ENCODE measurements at places on chromosomes 7 and 10.

DNA sequence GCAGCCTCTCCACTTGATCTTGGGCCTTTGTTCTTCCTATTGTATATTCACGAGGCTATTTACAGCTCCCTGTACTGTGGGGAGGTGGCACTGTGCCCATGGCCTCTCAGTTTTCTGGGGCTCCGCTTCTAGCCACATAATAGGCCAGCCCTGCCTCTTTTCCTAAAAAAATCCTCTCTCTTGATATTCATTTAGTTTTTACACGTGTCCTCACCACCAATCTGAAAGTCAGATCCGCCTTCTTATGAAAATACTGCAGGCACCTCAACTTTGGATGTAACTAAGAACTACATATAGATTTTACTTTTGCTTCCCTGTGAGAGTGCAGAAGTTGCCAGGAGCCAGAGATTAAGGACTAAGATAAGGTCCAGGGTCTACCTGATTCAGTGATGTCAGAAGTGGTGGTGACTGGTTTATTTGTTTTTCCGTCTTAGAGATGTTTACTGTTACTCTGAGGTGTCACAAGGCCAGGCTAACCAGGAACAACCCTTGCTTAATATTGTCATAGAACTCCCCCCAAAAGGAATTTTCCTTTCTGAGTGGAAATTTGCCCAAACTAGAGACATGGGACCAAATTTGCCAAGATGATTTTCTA, 7.8 kb downstream of the BAMBI start:
- no peak for DNase-seq

- no peak for DNase-seq
These were observed 90.9 kb upstream of the TNRC18 start for GRCh38 chr7:5514440-5515035.

GRCh38 chr10:107914450-107915214, 750.1 kb upstream of the SORCS1 start:
- no peak for DNase-seq

- DNase-seq = no peak
These were observed 97.2 kb downstream of the SMURF1 start for GRCh38 chr7:99046722-99047121.

- DNase-seq = no peak
These were observed 61.0 kb upstream of the TMEM248 start for GRCh38 chr7:66859794-66860645.

DNA sequence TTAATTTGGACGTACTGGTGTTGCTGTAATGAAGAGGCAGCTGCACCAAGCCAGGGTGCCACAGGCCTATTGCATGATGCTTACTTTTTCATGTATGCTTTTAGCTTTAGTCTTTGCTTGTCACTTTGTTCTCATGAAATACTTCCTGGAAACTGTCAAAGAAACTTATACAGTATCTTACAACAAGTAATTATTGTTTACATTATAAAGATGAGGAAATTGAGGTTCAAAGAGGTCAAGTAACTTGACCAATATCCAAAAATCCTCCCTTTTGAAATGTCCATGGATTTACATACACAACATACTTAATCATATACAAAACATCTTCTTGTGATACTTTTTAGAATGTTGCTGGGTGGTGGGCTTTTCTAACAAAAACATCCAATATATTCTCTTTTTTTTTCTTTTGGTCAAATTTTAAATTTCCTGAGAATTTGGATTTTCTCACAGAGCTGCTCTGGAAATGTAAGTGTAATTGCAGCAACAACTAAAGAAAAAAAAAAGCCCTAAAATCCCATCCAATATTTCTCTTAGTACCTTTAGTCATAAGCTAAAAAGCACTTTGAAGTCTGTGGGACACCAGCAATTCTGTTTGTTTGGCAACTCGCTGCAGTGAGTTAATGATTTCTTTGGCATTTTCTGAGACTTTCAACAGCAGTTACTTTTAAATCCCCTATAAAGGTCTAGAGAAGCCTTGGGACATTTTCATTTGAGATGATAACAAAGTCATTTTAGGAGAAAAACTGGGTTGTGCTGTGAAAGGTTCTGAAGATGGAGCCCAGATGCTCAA, 500.6 kb upstream of the IGFBP3 start:
- DNase-seq = no peak

GRCh38 chr10:7424315-7424714, 13.5 kb upstream of the SFMBT2 start:
- no peak for DNase-seq

GRCh38 chr10:76155961-76156360, 724.5 kb downstream of the LRMDA start:
- DNase-seq = no peak

DNA sequence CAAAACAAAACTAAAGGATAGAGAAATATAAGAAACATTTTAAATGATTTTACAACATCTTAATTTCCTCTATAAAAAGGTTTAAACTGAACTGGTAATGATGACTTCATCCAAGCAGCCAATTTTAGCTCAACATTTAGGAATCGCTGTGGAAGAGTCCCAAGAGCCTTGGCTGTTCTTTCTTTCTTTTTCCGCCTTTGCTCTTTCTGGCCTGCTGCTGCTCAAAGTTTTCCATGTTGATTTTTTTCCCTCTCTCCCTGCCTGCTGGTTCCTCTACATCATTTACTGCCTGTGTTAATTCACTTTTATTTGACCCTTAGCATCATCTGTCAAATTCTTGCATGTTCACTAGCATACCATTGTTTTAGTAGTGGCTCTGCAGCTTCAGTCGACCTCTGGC, 146.9 kb downstream of the EVX1 start:
- no peak for DNase-seq

- DNase-seq = no peak
These were observed 173.3 kb downstream of the ELFN1 start for GRCh38 chr7:1843271-1843861.

DNA sequence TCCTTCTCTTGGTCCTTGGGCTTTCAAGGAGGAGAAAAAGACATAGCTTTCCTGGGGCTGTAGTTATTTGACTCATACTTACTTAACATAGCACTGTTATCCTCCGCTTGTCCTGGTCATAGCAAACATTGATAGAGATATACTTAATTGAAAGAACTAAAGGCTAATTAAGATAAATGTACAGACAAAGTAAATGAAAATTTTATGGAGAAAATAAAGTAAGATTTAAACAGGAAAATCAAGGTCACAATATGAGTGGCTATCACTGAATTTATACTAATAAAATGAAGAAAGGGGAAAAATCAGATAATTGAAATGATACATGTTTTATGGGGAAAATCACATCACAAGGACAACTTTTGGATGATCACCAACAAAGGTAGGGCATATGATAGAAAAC, 849.7 kb downstream of the GRM8 start:
- no peak for DNase-seq

GRCh38 chr7:81367326-81367931, 402.4 kb downstream of the HGF start:
- no peak for DNase-seq

DNA sequence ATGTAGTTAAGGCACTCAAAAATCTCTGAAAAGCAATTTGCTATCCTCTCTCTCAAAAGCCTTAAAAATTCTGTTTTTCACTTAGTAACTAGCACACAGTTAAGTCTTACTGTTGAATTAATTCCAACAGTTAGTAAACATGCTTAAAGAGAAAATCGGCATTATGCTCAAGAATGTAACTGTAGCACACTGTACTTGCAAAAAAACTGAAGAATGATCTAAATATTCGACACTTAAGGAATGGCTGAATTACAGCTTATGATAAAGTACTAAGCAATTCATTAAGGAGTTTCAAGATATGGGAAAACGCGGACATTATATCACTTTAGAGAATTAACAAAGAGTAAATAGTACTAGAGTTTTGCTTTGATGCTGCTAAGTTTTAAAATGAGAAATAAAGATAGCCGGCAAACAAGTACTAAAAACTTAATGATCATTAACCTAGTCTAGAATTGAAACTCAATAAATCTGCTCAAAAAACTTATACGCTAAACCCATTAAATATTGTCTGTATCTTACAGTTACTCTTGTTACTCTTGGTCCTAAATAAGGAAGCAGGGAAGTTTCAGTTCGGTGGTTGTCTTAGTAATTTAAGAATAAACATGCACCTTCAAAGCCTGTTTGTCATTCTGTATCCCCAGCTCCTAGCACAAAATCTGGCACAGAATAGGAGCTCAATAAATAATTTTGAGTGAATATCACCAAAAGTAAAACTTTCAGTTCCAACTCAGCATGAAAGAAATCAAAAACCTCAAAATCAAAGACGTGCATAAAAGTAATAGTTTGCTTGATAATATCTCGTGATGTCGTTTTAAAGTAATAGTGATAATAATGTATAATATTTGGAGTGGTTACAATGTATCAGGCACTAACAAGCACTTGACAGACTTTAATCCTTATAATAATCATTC, 1.2 kb downstream of the TRDMT1 start:
- DNase-seq = no peak

GRCh38 chr10:61313460-61313859, 139.7 kb downstream of the TMEM26 start:
- no peak for DNase-seq

DNA sequence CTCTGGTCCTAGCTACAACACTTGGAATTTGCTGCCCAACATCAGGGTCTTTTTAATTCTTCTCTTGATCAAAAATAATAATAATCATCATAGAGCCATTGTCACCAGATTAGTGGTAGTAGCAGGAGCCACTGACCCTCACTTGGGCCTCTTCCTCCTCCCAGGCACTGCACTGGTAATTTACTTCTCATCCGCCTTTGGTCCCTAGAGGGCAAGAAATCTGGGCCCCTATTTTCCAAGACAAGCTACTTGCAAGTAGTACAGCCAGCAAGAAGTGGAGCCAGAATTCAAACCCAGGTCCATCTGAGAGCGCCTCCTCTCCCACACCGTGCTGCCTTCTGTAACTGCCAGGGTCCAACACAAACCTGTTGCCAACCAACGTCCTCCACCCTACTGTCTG, 121.2 kb downstream of the SPDYE5 start:
- no peak for DNase-seq

DNA sequence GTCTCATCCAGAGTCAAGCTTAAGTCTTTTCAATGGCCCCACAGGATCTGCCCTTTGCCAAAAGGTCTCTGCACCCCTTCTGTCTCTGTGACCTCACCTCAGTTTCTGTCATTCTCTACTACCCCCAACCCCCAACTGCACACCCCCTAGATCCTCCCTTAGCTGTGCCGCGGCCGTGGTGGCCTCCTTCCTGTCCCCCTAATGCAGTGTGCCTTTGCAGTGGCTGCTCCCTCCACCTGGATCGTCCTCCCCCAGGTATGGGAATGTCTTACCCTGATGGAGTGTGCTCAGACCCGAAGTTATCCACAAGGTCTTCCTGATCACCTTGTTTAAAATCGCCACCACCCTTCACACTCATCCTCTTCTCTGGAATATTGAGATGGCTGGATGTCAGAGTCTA, 9.6 kb downstream of the FGF8 start:
- no peak for DNase-seq

- no peak for DNase-seq
These were observed 363.3 kb downstream of the ARL4A start for GRCh38 chr7:13050703-13051102.

GRCh38 chr10:18332048-18332447, 191.8 kb downstream of the CACNB2 start:
- DNase-seq = no peak

Measured in effector CD4-positive, alpha-beta T cell (primary cell).